Fibroblast of skin of right quadriceps (primary cell): ENCODE measurements at places on chromosomes 5 and 9.

DNA sequence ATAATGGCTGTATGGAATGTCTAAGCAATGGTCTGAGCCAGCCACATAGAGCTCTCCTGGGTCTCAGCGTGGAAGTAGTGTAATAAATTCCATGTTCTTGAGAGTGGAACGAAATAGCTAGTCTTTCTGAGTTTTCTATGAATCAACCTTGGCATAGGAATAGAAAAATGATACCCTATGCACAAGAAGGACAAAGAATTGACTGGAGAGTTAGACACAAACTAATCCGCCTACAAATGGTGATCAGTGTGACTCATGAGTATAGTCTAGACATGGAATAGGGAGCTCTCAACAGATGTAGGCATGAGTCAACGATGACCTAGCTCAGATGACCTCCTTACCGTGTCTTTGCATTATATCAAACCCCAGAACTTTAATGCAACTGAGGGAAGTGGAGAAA lies 256.8 kb upstream of the GRIN3A start:
- DNase-seq = peak; percentile 66

GRCh38 chr5:173835661-173836060 lies 52.5 kb upstream of the CPEB4 start:
- no peak for DNase-seq

- DNase-seq = no peak
Observed at GRCh38 chr5:142435410-142436115, 110.7 kb upstream of the SPRY4 start.

- no peak for DNase-seq
Observed at GRCh38 chr5:158882660-158883059, 217.1 kb downstream of the EBF1 start.

GRCh38 chr9:72772661-72773060 lies 180.2 kb downstream of the ALDH1A1 start:
- DNase-seq = no peak

GRCh38 chr5:2756211-2757152 lies 5.0 kb upstream of the IRX2 start:
- peak; percentile 91 for DNase-seq

DNA sequence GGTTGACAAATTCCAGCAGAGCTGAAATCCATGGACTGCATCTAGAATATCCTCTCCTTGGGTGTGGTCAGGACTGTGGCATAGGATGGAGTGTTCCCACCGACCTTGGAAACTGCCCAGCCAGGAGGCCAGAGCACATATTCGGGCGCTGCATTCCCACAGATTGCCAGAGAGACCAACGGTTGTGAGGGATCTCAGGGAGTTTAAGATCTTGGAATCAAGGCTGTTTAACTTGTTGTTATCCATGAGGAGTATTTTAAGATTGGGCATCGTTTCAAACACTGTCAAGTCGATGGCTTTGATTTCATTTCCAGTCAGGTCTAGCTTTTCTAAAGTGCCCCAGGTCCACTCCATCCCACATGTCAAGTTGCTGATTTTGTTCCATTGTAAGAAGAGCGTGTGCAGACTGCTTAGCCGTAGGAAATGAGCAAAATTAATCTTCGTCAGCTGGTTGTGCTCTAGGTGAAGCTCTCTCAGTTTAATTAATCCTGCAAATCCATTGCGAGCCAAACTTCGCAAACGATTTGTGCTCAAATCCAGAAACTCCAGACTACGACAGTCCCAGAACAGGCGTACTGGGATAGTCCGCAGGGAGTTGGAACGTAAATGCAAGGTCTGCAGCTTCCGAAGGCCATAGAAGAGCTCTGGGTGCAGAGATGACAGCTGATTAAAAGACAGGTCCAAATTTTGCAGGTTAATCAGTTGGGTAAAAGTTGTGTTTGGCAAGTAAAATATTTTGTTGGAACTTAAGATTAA lies 1.5 kb downstream of the LRRTM2 start:
- no peak for DNase-seq

- DNase-seq = peak; percentile 88
Observed at GRCh38 chr9:128001779-128002298, 21.1 kb upstream of the EEIG1 start.

DNA sequence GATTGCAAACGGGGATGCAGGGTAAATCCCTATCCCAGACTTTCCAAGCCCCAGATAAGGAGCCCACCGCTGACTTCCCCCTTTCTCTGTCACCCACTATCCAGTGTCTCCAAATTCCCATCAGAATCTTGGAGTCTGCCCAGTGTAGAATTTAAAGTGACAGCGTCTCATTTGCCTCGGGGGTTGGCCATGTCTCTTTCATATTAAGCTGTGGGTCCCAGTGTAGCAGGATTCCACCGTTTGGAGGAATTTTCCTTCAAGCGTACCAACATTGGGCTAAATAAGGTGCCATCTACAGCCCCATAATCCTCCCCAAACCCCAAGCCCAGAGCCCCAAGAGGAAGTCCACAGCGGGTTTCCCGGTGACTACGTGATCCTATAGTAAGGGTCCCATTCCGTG lies 1.1 kb downstream of the BRINP1 start:
- DNase-seq = no peak

DNA sequence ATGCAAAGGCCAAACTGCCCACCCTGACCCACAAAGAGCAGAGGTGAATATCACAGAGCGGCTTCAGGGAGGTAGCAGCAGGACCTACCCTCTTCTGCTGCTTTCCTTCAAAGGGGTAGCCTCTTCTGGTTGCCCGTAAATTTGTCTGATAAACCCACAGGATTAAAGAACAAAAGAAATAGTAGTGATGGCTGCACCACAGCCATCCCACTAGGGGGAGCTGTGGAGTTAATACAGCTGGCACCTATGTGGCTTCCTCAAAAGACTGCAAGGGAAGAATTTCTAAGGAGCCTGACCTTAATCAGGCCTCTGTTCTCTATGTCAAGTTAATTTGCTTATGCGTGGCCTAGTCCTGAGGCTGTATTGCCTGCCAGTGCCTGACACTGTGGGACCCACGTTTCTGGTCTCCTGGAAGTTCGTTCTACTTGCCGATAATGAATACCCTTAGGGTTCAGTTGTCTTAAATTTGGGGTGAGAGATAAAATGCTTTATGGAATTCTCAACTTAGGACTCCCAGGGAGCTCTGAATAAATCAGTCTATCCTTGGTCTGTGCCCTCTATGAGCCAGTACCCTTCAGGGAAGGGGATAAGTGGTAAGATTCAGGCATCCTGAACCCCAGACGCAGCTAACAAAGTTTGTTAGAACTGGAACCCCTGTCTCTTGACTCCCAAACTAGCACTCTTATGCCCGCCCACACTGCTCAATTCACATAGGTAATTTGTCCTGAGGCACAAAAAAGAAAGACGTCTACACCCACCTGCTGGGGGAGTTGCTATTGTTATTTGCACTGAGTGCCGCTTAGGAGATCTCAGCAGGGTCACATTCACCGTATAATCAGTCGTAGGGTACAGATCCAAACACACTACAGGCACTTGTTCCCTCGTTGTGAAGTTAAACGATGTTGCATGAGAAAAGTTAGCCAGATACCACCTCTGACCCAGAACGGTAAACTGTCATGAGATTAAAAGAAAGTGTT lies 77.1 kb downstream of the SUSD1 start:
- peak; percentile 66 for DNase-seq

GRCh38 chr9:106104887-106105286 lies 410.5 kb downstream of the TMEM38B start:
- DNase-seq = no peak

- peak; percentile 61 for DNase-seq
Observed at GRCh38 chr5:129367883-129368282, 92.2 kb upstream of the ADAMTS19 start.

DNA sequence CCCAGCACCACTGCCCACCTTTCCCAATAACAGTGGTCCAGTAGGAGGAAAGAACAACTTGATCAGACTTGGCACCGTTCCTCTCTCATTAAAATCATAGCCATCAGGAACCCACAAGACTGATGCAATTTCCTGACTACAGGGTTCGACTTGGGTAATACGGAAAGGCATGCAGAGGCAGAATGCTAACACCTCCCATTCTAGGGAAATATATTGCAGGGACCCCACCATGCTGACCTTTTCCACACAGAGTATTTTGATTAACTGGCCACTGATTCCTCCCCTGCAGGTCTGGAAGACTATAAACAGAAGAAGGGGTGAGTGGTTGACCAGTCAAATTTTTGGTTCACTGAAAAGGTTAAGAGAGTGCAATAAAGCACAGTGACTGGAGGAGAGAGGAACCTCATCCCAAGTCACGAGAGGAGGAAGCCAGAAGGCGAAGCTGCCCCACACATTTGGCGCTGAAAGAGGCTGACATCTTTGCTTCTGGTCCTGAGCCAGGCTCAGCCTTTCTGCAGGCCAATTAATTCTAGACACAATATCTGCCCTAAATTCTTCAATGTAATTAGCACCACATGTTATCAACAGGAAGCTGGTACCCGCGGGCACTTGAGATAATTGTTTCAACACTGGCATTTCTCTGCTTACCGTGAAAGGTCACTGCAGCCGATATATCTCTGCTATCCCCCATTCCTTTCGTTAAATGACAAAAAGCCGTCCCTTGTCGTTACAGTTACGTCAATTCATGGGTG lies 64.7 kb upstream of the SPOCK1 start:
- peak; percentile 98 for DNase-seq

DNA sequence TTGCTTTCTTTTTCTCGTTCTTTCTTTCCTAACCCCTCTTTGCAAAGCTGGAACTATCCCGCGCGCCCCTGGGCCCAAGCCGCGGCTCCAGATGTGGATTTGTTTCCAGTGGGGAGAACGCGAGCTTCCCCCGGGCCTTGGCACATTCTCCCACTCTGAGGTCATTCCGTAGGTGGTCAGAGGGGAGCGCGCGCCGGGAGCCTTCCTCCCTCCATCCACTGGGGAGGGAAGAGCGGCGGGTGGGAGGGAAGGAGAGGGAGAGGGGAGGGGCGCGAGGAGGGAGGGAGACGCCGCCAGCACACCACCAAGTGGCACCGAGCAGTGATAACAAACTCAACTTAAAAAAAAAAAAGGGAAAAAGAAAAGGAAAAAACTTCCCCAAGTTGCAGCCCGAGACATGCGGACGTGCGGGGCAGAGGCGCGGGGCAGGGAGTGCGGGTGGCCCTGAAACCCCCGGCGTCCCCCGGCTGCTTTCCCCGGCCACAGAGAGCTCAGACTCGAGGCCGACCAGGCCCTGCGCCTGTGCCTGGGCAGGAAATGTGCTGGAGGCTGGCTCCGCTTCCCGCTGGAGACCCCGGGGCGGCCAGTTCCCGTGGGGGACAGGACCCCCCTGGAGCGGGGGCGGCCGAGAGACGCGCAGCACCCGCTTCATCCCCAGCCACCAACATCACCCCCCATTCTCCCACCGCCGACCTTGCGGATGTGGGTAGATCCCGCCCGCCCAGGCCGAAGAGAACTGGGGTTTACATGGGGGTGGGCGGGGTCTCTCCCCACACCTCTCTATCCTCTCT lies 3.1 kb downstream of the IER5L start:
- DNase-seq = peak; percentile 94

DNA sequence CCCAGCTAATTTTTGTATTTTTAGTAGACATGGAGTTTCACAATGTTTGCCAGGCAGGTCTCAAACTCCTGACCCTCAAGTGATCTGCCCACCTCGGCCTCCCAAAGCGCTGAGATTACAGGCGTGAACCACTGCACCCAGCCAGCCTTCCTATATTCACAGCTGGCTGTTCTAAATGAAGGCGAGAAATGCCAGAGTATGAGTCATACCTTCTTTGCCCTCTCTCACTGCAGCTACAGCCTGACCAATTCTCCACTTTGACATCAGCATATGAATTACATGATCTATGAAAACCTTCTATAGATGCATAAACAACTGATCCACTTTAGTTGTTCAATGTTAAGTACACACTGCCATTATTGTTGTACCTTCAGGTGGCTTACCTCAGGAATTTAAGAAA lies 14.5 kb downstream of the APTX start:
- DNase-seq = no peak

DNA sequence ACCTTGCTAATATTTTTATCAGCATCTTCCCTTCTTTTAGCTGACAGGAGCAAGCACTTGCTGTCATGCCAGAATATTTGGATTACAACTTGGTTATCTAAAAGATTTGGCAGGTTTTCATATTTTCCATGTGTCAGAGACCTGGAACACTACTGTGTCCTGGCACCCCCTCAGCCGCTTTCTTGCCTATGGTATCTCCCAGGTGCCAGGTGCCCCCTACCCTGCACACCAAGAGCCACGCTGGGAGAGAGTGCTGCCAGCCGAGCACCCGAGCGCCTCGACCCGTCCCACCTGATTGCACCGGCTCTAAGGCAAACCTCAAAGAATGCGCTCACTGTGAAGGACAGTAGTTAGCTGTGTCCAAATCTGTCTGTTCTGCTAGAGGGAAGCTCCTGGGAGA lies 84.8 kb downstream of the GTF3C4 start:
- no peak for DNase-seq

DNA sequence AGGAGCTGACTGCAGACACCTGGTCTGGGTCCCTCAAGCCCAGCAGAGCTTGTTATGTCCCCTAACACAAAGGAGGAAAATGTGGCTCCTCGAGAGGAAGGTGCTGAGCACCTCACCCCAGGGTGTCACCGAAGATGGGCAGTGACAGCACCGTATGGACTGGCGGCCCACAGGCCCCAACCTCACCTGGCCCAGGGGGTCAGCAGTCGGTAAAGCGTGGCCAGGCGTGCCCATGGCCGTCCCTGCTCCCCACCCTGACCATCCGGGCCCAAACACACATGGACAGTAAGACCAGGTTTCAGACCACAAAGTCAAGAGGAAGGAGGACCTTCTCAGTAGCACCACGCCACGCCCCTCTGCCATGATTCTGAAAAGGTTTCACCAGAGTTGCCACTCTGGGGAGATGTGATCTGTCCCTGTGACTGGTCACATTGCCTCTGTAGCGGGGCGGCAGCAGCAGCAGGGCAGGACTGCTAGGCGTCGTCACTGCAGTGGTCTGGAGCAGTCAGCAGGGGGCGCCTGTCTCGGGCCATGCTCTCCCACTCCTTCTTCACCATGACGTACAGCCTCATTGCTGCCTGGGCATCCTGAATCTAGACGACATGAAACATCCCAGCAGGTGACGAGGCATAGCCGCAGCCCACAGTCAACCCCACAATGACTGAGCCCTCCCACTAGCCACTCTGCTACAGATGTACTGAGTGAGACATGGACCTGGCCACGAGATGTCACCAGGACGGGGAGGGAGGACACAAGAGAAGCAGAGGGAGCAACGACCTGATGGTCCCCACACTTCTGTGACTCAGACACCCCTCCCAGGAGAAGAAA lies 11.1 kb downstream of the REXO4 start:
- peak; percentile 60 for DNase-seq

GRCh38 chr5:139637438-139638089 lies 10.6 kb upstream of the CXXC5 start:
- peak; percentile 80 for DNase-seq

DNA sequence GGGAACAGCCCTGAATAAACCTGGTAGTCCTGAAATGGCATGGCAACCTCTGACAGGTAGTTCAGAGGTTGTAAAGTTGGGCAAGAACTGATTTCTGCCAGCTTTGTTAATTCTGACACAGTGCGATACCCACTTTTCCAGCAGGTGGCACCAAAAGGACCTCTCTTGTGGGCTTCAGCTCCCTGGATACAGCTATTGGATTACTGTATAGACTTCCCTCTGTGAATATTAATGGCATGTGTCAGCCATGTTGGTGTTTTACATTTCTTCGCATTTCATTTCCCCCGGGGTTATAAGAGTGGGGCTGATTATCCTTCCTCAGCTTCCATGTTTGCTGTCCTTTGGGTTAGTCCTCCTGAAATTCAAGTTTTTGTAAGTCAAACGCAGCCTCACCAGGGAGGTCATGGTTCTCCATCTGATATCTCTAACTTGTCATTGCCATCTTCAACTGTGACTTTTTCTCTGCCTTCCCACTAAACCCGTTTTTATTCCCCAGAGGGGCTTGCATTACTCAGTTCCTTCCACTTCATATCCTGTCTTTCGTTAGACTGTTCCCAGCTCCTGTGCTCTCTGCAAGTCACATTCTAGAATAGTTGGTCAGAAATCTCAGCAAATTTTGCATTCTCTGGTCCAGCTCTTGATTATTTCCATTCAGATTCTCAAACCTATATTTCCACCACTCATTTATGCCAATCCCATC lies 135.6 kb downstream of the LIFR start:
- DNase-seq = peak; percentile 85
